ENCODE measurements at places on chromosomes 12 and 14.

DNA sequence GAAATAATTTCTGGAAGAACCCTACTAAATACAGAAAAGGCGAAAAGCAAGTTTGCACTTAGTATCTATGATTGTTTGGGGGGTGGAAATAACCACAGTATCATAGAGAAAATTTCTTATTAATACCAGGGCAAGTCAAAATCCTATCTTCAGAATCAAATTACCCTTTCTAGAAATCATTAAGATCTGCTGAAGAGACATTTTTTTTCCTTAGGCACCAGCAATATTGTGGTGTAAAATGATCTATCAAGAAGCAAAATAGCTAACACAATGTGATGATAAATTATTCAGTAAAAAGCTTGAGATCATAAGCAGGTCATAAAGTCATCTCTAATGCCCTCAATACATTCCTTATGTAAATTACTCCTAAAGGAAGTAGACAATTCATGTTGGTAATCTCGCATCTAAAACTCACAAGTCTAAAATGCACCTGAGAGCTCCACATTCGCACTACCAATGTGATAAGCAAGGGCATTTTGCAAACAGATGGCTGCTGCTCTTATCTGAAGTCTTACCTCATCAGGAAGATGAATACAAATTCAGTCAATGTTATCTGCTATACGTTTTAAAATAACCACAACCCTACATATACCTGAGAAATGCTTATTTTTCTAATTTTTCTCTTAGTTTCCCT is 14.6 kb downstream of the HEATR5A start:
- DNase-seq: no peak

GRCh38 chr12:13124656-13125505 is 21.4 kb upstream of the GSG1 start:
- no peak for DNase-seq

GRCh38 chr14:72745546-72745945 is 148.4 kb downstream of the DPF3 start:
- DNase-seq: no peak

- no peak for DNase-seq
Observed at GRCh38 chr12:20410734-20411133, 42.4 kb downstream of the PDE3A start.

DNA sequence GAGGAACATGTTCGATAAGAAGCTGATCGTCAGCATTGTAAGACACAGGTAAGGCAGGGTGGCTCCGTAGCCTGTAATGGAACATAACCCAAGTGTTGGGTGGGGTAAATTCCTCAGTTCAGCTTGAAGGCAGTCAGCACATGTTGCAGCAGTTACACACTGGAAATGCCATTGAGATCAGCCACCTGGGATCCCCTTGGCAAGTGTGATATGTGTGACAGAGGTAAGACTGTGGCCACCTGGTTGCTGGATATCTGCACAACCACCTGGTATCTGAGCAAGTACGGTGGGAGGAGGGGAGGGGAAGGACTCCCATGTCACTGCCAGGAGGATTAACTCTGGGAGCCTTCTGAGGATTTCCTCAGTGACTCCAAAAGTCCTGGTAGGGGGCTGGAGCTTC is 158.0 kb upstream of the CAND1 start:
- no peak for DNase-seq

DNA sequence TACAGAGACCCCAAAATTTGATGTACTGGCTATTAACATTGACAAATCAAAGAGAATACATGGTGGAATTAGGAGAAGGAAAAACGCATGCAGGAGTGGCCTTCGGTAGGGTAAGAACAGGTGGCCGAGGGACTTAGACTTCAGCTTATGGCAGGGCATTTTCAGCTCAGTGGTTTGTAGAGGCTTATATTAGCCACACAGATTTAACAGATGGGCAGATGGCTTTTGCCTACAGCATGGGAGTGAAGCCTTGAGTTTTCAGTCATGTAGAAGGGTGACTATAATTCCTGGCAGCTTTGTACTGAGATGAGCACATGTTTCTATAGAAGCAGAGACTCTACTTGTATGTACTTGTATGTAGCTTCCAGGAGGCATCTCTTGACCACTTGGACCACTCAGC is 40.9 kb upstream of the PLEKHA5 start:
- no peak for DNase-seq

- DNase-seq: no peak
Observed at GRCh38 chr12:79194595-79194994, 330.0 kb downstream of the SYT1 start.

DNA sequence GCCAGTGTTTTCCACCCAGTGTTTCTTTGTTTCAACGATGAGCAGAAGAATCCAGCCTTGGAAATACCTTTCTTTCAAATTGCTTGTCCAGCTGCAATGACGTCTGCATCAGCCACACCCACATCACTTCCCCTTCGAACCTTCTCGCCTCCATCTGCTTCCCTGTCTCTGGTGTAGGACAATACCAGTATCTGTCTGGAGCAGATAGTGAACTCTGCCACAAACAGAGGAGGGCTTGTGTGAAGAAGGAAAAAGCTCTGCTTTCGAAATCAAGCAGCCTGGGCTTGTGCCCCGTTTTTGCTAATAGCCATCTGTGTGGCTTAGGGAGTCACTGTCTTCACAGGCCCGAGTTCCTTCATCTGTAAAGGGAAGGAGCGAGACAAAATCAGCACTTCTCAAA is 415.4 kb downstream of the ZFP36L1 start:
- peak; percentile 76 for DNase-seq

DNA sequence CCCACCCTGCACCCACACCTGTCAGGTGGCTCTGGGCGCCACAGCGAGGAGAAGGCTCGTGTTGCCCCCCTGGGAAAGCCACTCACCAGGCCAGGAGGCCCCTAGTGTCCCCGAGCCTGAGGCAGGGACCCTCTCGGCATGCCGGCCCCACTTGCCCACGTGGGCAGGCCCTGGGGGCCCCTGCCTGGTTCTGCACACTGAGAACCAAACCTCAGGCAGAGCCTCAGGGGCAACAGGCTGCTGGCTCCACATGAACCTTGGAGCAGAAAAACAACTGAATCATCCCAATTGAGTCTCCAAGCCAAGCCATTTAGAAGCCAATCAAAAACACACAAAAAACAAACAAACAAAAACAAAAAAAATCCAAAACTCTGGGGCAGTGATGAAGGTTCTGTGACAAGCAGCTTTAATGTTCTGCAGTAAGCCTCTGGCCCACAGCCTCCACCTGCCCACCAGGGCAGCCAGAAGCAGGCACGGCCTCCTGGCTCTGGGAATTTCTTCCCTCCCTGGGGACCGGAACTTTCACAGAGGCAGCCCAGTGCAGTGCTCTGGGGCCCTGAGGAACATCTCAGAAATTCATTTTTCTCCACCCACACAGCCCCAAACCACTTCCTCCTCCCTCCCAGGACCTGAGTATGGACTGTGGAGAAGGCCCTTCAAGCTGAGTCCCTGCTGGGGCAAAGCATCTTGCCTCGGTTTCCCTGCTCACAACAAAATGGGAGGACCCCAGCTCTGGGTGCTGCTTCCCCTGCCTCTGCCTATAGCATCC is 90.2 kb downstream of the CHGA start:
- no peak for DNase-seq

- DNase-seq: no peak
Observed at GRCh38 chr14:62053188-62053587, 291.0 kb downstream of the SNAPC1 start.

DNA sequence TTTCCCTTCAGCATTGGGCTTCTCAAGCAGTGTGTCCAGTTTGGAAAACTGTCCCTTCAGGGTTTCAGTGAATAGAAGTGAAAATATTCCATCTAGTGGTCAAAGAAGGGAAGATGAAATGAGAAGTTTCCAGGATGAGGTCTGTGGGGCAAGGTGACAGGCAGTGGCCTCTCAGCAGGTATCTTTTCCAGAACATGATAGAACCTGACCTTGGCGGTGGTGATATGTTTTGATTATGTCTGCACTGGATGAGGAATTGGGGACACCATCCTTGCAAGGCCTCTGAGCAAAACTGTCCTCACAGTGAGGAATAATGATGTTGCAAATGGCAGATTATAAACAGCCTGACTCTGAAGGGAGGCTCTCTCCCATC is 4.7 kb downstream of the GPX2 start:
- DNase-seq: no peak

GRCh38 chr14:35123388-35123703 is 994 bp downstream of the PRORP start:
- DNase-seq: no peak

GRCh38 chr12:64716839-64717455 is 42.3 kb downstream of the GNS start:
- DNase-seq: no peak

DNA sequence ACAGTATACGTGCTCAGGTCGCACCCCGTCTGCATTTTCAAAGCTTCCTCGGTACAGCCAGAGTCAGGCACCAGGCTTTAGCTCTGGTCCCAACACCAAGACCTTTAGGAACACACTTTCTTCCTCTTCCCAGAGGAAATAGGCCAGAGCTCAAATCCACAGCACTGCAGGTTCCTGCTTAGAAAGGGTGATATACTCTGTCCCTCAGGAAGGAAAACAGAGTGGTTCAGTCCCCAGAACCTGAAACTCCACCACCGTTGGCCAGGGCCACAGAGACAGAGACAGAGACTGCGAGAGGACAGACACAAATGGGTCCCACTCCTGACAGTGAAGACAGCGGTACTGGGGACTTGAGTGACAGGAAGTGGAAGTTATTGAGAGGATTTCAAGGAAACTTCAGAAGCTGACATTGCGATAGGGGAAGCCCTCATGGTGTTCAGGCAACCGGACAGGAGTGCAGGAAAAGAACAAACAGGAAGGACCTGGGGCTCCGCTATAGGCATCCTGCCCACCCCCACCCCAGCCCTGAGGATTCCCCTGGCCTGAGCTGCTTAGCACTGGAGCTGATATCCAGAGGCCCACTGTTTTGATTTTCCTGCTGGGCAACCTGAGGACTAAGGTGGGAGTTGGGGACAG is 5.5 kb upstream of the KRT8 start:
- no peak for DNase-seq

GRCh38 chr12:41288142-41288811 is 100.2 kb downstream of the PDZRN4 start:
- no peak for DNase-seq

GRCh38 chr14:52279408-52279807 is 11.9 kb downstream of the PTGDR start:
- DNase-seq: no peak

DNA sequence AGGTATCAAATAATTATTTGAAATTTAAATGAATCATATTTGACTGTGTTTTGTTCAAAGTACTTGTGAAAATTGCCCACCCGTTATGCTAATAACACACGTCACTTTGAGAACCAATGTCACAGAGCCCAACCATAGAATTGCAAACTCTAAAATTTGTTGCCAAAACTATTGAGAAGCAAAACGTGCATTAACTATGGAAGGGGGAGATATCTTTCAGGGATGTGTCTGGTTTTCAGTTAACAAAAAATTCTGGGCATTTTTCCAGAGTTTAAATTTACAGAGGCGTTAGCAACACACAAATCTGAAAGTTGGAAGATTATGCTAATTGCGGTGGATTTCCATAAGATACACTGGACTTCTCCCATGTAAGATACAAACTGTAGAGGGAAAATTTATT is 371.8 kb upstream of the E2F7 start:
- no peak for DNase-seq

DNA sequence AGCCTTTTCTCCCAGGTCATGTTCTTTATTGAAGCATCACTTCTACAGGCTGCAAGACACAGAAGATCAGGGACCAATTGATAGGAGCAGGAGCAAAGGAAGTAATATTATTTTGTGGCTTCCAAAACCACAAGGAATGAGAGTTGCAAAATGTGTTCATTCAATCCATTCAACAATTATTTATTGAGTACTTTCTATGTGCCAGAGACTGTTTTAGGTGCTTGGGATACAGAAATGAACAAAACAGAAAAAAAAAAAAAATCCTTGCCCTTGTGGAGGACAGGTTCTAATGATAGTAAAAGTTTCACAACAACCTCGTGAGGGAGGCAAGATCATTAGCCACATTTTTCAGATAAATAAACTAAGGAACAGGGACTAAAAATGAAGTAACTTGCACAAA is 20.1 kb upstream of the DACT1 start:
- no peak for DNase-seq

DNA sequence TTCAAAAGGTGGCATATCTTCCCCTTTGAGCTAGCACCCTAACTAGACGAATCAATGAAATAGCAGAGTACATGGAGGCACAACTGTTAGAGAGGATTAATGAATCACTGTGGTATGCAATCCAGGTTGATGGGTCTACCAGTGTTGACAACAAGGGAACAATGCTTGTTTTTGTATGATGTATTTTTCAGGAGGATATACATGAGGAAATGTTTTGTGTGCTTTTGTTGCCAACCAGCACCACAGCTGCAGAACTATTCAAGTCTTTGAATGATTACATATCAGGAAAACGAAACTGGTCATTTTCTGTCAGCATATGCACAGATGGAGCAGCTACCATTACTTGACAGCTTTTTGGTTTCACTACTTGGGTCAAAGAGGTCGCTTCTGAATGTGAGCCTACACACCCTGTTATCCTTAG is 142.6 kb downstream of the GPHN start:
- DNase-seq: no peak

- DNase-seq: no peak
Observed at GRCh38 chr14:36998686-36999085, 173.7 kb downstream of the SLC25A21 start.

DNA sequence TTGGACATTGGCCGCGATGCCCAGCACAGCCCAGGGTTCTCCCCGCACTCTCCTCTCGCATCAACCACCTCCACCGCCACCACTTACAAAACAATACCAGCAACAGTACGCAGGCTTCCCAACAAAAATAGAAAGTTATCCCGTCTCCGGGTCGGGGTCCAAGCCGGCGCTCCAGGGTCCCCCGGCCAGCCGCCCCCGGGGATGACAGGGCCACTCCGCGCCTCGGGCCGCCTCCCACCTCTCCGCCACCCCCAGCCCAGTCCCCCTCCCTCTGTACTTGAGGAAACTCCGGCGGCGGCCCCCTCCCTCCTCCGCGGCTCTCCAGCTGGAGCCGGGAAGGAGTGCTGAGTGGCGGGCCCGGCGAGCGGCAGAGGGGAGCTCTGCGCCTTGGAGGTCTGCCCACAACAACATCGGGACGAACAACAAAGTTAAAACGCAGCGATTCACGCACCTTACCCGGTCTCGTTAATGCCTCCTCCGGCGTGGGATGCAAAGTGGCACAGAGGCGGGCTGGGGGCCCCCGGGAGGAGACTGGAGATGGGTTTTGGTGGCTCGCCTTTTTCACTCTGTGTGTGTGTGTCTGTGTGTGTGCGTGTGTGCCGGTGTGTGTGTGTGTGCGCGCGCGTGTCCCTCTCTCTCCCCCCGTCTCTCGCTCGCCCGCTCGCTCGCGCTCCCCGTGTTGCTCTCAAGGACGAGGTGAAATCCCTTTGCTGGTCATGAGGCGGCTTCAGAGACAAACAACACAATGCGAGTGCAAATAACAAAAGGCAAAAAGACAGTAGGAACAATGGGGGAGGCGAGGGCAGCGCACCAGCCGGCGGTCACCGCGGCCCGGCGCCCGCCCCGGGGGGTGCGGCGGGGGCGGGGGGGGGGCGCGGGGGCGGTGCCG is 386.8 kb downstream of the BCAT1 start:
- DNase-seq: peak; percentile 41

GRCh38 chr14:22531451-22532344 is 57.3 kb downstream of the DAD1 start:
- no peak for DNase-seq

DNA sequence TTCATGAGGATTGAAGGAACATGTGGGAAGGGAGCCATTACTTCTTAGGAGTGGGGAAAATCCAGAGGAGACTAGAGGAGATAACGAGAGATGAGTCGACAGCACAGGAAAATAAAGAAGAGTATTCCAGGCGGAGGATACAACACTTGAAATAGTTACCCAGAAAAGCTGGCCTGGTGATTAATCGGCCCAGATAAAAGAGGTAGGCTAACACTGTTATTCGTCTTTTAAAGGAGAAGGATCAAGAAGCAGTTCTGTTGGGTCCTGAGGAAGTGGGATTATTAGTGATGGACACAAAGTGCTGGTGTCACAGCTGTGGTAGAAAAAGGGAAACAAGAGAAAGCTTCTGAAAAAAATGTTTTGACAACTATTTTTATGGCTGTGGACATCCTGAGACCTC is 425.3 kb downstream of the ZFP36L1 start:
- no peak for DNase-seq

All from left colon (tissue), 2 donors.